ENCODE measurements at places on chromosomes 7 and 10. TPM values are rescaled to one million over a fixed set of nuclear protein-coding genes. Genes with fewer than 3 reads are reported as not detected.

DNA sequence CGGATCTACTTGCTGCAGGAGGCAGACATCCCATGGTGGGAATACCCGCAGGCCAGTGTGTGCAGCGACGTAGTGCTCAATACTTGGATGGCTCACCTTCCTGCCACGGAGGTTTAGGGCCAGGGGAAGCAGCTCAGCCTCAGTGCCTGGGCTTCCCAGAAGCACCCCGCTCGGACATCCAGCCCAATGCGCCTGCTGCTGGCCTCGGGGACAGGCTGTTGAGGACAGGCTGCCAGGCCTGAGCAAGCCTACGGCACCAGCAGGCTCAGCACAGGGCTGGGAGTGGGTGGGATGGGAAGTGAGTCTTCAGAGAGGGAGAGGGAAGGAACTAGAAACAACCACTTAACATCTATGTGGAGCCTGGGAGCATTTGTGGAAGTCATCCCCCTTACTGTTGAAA, 441.3 kb upstream of the MGMT start:
- H3K36me3 ChIP-seq = no peaks in the 10 kb centered on the region
- DNase-seq = no peak
- no peaks in the 10 kb centered on the region for H3K27me3 ChIP-seq
- no peaks in the 10 kb centered on the region for H3K4me1 ChIP-seq

GRCh38 chr10:70381471-70382421, 679 bp downstream of the LRRC20 start:
- H3K27me3 ChIP-seq = no peaks in the 10 kb centered on the region
- no peak overlapping the region for H3K27ac ChIP-seq
- H3K4me3 ChIP-seq = peak overlapping the region; percentile 96
- peaks cover 6% of the 10 kb centered on the region for H3K4me1 ChIP-seq
- no peak for DNase-seq

Gene PTPN20
- 6.6 TPM for total RNA-seq

- no peaks in the 10 kb centered on the region for H3K27me3 ChIP-seq
- no peaks in the 10 kb centered on the region for H3K36me3 ChIP-seq
- H3K4me3 ChIP-seq = no peak overlapping the region
- no peak for DNase-seq
Observed at GRCh38 chr7:96400001-96400400, 78.1 kb upstream of the SLC25A13 start.

Measured in thoracic aorta (tissue), 2 donors.